ENCODE measurements at places on chromosomes 11 and 22. TPM values are rescaled to one million over a fixed set of nuclear protein-coding genes. Genes with fewer than 3 reads are reported as not detected.

- H3K4me3 ChIP-seq, result no peak overlapping the region
- no peaks in the 10 kb centered on the region for H3K36me3 ChIP-seq
- DNase-seq, result no peak
- H3K27me3 ChIP-seq, result no peaks in the 10 kb centered on the region
These were observed 55.6 kb upstream of the RRM1 start for GRCh38 chr11:4039011-4039410.

DNA sequence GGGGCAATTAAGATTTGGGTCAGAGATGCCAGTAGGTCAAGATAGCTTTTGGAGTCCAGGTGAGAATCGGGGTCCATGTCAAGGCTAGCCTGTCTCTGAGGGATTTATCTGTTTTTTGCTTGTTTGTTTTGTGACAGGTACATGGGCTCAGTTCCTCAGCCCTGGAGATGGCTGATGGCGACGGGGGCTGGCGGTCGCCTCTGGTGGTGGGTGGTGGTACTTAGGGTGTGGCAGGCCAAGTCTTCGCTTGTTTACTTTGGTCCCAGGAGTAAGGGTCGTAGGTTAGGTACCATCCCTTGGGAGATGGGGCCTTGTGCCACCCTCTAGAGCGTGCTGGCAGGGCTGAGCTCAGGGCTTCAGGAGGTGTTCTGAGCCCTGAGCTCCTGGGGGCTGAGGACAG, 4.7 kb downstream of the SLC25A45 start:
- DNase-seq, result no peak
- no peaks in the 10 kb centered on the region for H3K36me3 ChIP-seq
- no peak overlapping the region for H3K27ac ChIP-seq
- no peaks in the 10 kb centered on the region for H3K27me3 ChIP-seq
- H3K4me1 ChIP-seq, result peaks cover 25% of the 10 kb centered on the region

GRCh38 chr11:75873417-75874221, 58.6 kb downstream of the UVRAG start:
- no peak for DNase-seq
- H3K4me3 ChIP-seq, result no peak overlapping the region
- H3K36me3 ChIP-seq, result no peaks in the 10 kb centered on the region

The CLTCL1 gene
- 22.2 TPM for total RNA-seq

DNA sequence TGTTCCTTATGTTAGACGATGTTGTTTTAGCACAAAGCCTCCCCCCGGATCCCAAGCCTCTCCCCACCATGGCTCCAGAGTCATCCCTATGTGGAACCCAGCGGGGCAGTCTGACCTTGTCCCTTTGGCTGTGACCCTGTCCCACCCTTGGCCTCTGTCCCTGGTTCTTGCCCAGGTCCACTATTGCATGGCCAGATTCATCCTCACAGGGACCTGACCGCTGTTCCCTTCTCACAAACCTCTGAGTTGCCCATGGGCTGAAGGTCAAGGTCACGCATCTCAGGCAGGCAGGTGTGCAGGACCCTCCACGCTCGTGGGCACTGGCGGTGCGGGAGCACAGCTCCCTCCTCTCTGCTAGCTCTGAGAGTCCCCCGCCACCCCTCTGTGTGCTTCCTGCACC, 39.0 kb downstream of the BCR start:
- no peak for DNase-seq
- peak overlapping the region; percentile 13 for H3K27ac ChIP-seq
- H3K27me3 ChIP-seq, result peaks cover 51% of the 10 kb centered on the region
- H3K4me3 ChIP-seq, result no peak overlapping the region

- H3K4me3 ChIP-seq, result no peak overlapping the region
- no peak overlapping the region for H3K27ac ChIP-seq
- no peaks in the 10 kb centered on the region for H3K36me3 ChIP-seq
- H3K27me3 ChIP-seq, result no peaks in the 10 kb centered on the region
These were observed 67.6 kb downstream of the PIWIL3 start for GRCh38 chr22:24706732-24707469.

- H3K4me1 ChIP-seq, result no peaks in the 10 kb centered on the region
- no peak overlapping the region for H3K27ac ChIP-seq
- H3K36me3 ChIP-seq, result no peaks in the 10 kb centered on the region
- no peak for DNase-seq
- H3K4me3 ChIP-seq, result no peak overlapping the region
- no peaks in the 10 kb centered on the region for H3K27me3 ChIP-seq
These were observed 9.8 kb downstream of the THAP12 start for GRCh38 chr11:76371170-76371569.

The C22orf23 gene
- total RNA-seq, result 0.18 TPM

The SYCE3 gene
- total RNA-seq, result not detected

- H3K27me3 ChIP-seq, result no peaks in the 10 kb centered on the region
- peaks cover 5% of the 10 kb centered on the region for H3K4me1 ChIP-seq
- H3K36me3 ChIP-seq, result no peaks in the 10 kb centered on the region
These were observed 58.9 kb upstream of the CLMP start for GRCh38 chr11:123253911-123254310.

GRCh38 chr11:120259988-120260565, 20.1 kb downstream of the POU2F3 start:
- no peak overlapping the region for H3K27ac ChIP-seq
- H3K4me1 ChIP-seq, result peaks cover 7% of the 10 kb centered on the region
- no peak for DNase-seq
- no peak overlapping the region for H3K4me3 ChIP-seq
- H3K27me3 ChIP-seq, result peaks cover 42% of the 10 kb centered on the region
- H3K36me3 ChIP-seq, result no peaks in the 10 kb centered on the region

DNA sequence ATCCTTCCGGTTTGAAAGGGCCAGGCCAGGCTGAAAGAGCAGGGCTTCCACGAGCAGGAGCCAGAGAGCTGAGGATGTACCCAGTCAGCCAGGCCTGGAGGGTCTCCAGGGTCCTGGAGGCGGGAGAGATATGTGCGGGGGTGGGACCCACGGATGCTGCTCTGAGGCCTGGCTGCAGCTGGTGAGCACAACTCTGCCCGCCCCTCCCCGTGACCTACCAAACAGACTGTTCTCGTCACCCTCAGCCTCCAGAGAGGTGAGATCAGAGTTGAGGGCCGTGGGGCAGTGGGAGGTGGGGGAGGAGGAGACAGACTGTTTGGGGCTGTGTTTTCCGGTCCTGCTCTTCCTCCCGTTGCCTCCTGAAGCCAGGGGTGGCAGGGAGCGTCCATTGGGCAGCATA, 42.2 kb downstream of the TRIOBP start:
- peaks cover under 1% of the 10 kb centered on the region for H3K36me3 ChIP-seq
- peaks cover 62% of the 10 kb centered on the region for H3K4me1 ChIP-seq
- H3K27ac ChIP-seq, result peak overlapping the region; percentile 62
- H3K27me3 ChIP-seq, result no peaks in the 10 kb centered on the region
- peak; percentile 92 for DNase-seq

DNA sequence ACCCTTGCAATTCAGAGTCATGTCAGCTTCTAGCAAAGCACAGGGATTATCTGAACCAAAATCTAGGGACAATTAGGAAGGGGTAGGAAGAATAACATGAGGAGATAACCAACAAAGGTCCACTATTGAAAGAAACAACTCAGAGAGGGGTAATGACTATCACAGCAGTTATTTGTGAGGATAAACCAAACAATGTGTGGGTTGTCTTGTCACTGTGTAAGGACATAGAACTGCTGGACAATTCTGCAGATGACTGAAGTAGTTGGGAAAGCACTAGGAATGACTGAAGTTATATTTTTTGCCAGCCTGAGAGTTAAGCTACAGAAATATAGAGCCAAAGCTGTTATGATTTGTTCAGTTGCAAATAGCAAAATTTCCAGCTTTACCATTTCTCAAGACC, 858.4 kb upstream of the CCDC90B start:
- H3K4me3 ChIP-seq, result no peak overlapping the region
- no peak overlapping the region for H3K27ac ChIP-seq
- no peaks in the 10 kb centered on the region for H3K27me3 ChIP-seq
- no peaks in the 10 kb centered on the region for H3K36me3 ChIP-seq
- H3K4me1 ChIP-seq, result no peaks in the 10 kb centered on the region
- no peak for DNase-seq

- no peaks in the 10 kb centered on the region for H3K36me3 ChIP-seq
- peaks cover 24% of the 10 kb centered on the region for H3K4me1 ChIP-seq
- H3K27me3 ChIP-seq, result peaks cover 13% of the 10 kb centered on the region
- H3K4me3 ChIP-seq, result no peak overlapping the region
- peak; percentile 79 for DNase-seq
These were observed 45.3 kb downstream of the CHRDL2 start for GRCh38 chr11:74685905-74686304.

The SHISAL1 gene
- 13.1 TPM for total RNA-seq

DNA sequence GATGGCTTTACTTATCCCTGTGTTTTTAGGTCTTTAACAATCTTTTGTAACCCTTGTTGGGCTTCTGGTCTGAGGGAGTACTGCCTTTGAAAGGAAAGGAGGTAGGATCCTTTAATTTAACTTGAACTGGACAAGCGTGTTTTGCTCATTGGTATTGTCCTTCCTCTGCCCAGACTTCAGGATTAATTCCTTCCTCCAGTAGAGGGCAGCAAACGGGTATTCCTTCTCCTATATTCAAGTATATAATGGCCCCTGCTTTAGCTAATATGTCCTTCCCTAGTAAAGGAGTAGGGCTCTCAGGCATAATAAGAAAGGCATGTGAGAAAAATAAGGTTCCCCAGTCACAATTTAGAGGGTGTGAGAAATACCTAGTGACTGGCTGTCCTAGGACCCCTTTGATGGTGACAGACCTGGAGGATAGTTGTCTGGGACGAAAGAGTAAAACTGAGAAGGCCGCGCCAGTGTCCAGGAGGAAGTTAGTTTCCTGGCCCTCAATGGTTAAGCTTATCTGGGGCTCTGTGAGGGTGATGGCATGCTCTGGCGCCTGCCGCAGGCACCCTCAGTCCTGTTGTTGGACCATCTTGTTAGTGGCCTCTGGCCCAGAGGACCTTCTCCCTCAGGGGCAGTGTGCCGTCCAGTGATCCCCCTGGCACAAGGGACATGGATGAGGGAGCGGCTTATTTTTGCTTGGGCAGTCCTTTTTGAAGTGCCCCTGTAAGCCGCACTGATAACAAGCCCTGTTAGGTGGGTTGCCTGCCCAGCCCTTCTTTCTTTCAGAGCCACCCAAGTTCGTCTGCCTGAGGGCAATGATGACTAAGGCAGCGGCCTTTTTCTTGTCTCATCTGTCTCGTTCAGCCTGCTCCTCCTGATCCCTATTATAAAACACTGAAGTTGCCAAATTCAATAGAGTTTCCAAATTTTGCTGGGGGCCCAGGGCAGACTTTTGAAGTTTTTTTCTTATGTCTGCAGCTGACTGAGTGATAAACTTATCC, 51.8 kb downstream of the C11orf71 start:
- no peak overlapping the region for H3K4me3 ChIP-seq
- H3K27me3 ChIP-seq, result no peaks in the 10 kb centered on the region
- no peaks in the 10 kb centered on the region for H3K4me1 ChIP-seq
- H3K27ac ChIP-seq, result no peak overlapping the region
- peak; percentile 66 for DNase-seq

The TBX1 gene
- total RNA-seq, result 7.2 TPM

The AIFM3 gene
- 0.35 TPM for total RNA-seq

The P4HA3 gene
- 3.0 TPM for total RNA-seq

DNA sequence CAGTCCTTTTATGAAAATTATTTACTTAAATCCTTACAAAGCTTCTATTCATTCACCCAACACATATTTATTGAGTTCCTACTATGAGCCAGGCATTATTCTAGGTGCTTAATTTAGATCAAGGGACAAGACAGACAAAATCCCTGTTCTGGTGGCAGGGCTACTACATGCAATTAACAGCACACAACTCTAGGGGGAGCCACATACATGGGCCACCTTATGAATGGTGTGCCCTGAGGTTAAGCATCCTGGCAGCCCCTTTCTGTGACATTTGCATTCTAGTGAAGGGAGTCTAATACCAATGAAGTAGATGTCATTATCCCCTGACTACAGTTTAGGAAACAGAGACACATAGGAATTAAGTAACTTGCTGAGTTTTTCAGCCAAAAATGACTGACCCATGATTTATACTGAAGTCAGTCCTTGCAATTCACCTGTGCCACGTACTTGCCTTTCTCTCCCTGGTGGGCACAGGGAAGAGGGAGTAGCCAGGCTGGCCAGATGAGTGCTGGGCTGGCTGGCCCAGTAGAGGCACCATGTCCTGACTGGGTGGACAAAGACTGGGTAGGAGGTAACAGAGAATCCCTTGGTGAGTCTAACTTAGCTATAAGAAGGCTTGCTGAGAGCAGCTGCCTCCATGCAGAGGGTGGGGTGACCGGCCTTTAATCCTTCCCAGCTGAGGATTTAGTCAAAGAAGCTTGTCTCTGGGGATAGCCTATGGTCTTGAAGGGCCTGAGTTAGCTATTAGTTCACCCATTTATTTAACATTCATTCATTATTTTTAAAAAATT, 52.0 kb upstream of the ELF5 start:
- H3K4me3 ChIP-seq, result no peak overlapping the region
- no peak for DNase-seq
- H3K36me3 ChIP-seq, result no peaks in the 10 kb centered on the region
- H3K27ac ChIP-seq, result no peak overlapping the region

- H3K4me3 ChIP-seq, result no peak overlapping the region
- no peaks in the 10 kb centered on the region for H3K27me3 ChIP-seq
- H3K4me1 ChIP-seq, result peaks cover 9% of the 10 kb centered on the region
- no peaks in the 10 kb centered on the region for H3K36me3 ChIP-seq
These were observed 58.7 kb downstream of the AHNAK start for GRCh38 chr11:62487738-62488551.

DNA sequence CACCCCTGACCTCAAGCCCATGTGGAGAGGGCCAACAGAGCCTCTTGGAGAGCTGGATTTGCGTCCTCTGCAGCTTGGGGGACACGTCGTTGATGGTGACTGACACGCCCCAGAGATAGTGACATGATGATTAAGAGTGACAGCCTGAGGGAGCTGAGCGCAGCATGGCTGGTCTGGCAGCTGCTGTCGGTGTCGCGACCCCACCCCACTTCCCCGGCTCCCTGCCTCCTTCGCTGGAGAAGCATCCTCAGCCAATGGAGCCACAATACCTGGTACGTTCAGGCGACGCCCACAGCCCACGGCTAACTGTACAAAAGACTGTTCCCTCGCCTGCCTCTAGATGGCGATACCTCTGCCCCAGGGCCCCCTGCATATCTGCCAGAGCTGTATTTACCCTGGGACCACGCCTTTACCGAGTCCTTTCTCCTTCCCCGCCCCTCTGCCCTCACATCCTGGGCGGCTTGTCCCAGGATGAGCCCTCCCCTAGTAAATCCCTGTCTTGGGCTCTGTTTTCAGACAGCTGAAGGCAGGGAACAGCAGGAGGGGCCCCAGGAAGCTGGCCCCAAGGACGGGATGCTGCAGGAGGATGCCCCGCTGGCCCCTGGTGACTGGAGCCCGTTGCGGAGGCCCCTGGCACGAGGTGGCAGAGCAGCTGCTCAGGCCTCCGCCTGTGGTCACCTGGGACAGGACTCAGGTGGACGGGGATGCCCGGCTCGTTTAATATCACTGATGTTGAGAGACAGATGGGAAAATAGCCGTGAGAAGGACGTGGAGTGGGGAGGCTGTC, 90.6 kb downstream of the RPS6KA4 start:
- H3K4me3 ChIP-seq, result peak overlapping the region; percentile 20
- no peaks in the 10 kb centered on the region for H3K36me3 ChIP-seq

The RAB36 gene
- total RNA-seq, result 1.0 TPM
